ENCODE measurements at places on chromosomes 4 and X.

- DNase-seq = no peak
Observed at GRCh38 chr4:123530357-123530756, 133.8 kb downstream of the SPRY1 start.

DNA sequence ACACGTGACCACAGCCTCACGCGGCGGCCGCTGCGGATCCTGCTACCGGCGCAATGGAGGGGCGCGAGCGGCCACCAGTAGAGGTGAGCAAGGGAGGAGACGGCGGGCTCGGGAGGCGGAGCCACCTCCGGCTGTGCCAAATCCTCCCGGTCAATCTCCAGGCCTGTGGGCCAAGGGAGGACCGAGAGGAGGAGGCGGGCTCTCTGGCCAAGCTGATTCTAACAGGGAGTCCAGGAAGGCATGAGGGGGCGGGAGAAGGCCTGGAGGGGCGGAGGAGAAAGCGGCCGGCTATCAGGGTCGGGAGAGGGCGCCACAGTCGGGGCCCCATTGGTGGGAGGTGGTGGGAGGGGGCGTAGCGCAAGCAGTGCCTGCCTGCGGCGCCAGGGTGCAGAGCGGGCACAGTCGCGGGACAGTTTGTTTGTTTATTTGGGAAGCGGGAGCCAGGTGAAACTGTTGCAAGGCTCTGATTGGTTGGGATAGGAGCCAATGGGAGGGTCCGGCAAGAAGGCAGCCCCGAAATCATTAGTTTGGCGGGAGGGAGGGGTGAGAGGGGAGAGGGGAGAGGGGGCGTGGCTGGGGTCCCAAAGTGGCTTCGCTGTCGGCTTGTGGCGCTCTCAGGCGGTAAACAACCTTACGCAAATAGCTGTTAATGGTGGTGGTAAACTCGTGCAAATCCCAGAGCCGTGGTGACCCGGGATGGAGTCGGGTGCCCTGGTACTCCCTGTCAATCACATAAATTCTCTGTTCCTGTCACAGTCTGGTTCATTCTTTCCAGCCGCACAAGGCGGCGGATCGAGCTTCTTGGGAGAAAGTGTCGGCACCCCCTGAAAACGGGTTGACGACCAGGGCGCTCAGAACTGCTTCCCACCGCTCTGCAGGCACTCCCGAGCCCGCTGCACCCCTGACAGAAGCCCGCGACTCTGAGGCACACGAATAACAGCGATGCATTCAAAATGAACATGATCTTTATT lies at the start of gene IRS4:
TSS of gene IRS4 (minus strand) at position 55 of the 971 bp plus-strand sequence.
- DNase-seq = no peak

- DNase-seq = no peak
Observed at GRCh38 chr4:87130985-87131703, 89.3 kb downstream of the KLHL8 start.

- DNase-seq = peak; percentile 14
Observed at GRCh38 chr4:25021216-25021615, 9.5 kb downstream of the LGI2 start.

DNA sequence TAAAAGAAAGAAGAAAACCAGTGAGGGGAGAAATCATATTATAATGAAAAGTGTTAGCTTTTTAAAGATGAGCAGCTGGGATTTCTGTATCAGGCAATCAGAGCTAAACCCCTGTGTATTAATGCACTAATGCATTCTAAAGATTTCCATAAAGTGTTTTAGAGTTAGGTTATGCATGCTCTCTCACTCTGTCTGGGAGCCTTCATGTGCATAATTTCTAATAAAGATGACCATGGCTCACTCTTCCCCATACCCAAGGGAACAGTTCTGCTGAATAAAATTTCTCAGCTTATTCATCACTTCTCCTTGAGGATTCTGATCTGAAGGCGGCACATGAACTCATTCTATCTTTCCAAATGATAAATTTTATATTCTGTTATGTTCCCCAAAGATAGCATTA lies 129.4 kb downstream of the DKK2 start:
- DNase-seq = no peak

GRCh38 chrX:140439476-140439875 lies 65.4 kb downstream of the SOX3 start:
- DNase-seq = no peak
